Esophagus muscularis mucosa (tissue), 4 donors: ENCODE measurements at places on chromosomes 6 and 20.

DNA sequence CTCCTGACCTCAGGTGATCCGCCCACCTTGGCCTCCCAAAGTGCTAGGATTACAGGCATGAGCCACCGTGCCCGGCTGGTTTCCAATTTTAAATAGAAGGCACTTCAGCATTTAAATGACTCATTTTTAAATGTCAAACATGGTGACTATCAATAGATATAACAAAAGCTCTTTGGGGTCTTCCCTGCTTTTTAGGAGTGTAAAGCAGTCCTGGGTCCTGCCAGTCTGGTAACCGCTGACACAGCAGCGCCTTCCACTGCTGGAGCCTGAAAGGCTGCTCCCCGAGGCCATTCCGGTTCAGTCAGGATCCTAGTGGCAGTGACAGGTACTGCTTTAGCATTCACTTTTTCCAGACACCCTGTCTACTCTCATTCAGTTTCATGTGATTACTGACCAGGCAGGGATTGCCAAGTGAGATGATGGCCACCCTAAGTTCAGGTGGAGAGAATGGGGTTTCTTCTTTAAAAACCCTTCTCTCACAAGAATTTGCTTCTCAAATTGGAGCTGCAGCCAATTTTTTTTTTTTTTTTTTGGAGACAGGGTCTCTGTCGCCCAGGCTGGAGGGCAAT is 5.1 kb downstream of the DIDO1 start:
- DNase-seq = no peak

- DNase-seq = no peak
These were observed 134.1 kb downstream of the ELOVL4 start for GRCh38 chr6:79813143-79813850.

- no peak for DNase-seq
These were observed 554 bp upstream of the ZSCAN31 start for GRCh38 chr6:28336284-28337120.

DNA sequence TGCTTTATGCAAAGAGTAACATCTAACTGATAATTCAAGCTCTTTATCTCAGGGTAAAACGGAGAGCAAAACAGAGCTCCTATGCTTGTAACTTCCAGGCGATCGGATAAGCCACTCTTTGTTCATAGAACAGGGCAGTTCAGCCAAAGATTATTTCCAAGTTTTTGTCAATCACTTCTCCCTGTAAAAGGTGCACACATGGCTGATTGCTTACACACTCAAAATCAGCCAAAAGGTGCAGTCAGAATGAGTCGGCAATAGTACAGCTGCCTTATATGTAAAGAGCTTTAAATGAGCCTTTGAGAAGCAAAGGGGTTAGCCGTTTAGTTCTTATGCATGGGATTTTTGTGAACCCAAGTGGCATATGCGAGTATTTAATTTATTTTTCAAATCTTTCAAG is 449.6 kb upstream of the POU3F2 start:
- DNase-seq = no peak

DNA sequence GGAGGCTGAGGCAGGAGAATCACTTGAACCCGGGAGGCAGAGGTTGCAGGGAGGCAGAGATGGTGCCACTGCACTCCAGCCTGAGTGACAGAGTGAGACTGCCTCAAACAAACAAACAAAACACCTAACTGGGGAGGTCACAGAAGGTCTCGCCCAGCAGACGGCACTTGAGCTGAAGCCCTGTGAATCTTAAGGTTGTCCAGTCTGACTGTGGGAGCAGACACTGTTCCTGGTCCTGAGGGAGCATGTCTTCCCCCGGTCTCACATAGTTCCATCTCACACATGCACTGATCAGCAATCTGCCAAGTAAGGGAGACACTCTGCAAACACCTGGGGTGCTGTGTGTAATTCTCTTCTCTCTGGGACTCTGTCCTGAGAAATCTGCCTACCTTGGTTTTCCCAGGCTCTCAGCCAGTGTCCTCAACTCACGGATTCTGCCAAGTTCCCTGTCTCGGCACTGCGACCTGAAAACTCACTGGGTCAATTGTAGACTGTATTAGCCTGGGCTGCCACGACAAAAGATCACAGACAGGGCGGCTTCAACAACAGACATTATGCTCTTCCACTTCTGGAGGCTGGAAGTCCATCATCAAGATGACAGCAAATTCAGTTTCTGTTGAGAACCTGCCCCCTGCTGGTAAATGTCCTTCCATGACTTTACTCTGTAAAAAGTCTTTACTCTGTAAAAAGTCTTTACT is 94.3 kb downstream of the JPH2 start:
- DNase-seq = no peak

DNA sequence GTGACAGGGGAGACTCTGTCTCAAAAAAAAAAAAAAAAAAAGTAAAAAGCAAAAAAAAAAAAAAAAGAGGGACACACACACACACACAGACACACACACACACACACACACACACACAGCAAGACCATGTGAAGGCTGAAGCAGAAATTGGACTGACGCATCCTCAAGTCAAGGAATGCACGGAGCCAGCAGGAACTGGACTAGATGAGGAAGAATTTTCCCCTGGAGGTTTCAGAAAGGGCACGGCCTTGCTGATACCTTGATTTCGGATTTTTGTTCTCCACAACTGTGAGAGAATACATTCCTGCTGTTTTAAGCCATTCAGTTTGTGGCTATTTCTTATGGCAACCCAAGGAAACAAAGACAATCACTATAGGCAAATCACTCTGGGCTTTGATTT is 176.9 kb upstream of the SALL4 start:
- no peak for DNase-seq

DNA sequence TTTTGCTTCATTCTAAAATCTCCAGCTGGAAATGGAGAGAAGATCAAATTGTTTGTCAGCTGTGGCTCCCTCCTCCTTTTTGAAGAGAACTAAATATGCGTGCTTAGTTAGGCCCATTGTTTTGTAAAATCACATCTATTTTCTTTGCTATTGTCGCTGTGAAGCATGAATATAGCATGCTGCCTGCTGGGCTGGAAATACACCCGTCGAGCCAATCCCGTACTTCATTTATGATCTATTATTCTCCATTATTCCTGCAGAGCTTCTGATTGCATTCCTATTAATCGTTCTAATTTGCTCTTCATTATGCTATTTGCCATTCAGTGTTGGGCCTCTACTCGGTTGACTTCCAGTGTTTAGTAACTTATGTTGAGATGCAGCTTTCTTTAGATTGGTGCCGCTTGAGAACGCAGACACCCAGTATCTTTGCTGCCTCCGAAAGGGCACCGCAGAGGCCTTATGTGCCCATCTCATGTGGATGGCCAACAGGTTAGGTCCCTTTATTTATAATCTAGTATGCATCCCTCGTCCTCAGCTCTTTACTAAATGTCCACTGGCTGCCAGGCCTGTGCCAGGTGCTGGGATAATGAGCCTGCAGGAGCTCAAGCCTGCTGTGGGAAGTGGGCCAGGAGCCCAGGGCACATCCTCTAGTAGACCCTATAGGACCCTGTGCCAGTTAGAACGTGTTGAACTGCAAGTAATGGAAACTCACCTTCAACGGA is 45.6 kb downstream of the FAM50B start:
- DNase-seq = no peak

DNA sequence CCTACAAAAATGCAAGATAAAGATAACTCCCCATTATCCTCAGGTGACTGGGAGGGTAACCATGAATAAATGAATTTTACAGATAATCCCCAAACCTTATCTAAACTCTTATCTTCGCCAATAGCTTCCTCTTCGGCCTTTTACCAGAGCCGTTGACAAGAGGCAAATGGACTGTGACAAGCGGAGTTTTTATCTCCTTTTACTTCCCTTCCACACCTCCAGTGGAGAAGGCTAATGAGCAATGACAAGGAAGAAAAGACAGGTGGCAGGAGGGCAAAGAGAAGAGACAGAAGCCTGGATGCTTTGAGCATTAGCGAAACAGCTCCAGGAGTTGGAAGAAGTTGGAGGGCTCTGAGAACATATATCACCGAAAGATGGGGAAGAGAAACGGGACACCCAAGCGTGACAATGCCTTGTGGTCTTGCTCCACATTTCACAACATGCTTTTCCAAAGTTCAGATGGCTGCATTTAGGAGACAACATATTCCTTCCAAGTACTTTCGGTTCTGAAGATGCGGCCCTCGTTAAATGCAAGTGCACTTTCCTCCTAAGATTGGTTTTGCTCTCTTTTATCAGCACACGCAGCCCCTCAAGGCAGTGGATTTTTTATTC is 69.2 kb downstream of the PRDM1 start:
- DNase-seq = no peak

GRCh38 chr20:20780127-20780824 is 67.8 kb upstream of the RALGAPA2 start:
- DNase-seq = no peak

DNA sequence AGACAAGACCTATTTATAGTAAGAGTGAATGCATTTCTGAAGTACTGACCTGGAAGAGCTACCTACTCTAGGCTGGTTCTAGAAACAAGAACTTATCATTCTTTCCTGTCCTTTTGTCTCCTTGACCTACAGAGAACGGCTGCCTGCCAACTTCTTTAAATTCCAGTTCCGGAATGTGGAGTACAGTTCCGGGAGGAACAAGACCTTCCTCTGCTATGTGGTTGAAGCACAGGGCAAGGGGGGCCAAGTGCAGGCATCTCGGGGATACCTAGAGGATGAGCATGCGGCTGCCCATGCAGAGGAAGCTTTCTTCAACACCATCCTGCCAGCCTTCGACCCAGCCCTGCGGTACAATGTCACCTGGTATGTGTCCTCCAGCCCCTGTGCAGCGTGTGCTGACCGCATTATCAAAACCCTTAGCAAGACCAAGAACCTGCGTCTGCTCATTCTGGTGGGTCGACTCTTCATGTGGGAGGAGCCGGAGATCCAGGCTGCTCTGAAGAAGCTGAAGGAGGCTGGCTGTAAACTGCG is 8.3 kb downstream of the APOBEC2 start:
- DNase-seq = no peak

DNA sequence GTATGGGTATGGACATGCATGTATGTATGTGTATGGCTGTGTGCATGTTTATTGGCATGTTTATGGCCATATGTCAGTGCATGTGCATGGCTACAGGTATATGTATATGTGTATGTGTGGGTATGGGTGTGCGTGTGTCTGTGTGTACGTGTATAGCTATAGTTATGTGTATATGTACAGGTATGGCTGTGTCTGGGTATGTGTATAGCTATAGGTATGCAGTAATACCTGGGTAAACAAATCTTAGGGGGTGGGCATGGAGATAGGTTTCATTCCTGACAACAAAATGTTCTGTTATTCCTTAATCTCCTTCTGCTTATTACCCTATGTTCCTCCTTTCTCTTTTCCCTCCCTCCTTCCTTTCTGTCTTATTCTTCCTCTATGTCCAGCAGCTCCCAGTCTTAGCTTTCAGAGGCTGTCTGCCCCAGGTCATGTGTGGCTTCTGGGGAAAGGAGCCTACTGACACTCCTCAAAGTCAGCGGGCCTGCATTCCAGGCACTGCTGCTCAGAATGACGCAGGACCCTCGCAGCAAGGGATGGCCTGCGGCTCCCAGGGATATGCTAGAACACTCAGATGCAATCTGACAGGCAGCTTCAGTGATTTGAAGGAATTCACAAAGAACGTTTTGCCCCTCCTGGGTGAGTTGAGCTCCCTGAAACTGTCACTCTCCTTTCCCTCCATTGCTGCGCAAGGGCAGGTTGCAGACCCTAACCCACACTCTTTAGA is 139.3 kb upstream of the PHACTR1 start:
- no peak for DNase-seq

DNA sequence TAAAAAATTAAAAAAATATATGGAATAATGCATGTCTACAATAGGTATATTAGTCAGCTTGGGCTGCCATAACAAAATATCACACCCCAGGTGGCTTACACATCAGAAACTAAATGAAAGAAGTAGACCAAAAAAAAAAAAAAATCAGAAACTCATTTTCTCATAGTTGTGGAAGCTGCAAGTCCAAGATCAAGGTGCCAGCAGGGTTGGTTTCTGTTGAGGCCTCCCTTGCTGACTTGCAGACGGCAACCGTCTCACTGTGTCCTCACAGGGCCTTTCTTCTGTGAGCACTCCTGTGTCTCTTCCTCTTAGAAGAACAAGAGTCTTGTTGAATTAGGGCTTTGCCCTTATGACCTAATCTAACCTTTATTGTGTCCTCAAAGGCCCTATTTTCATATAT is 11.4 kb upstream of the GDAP1L1 start:
- DNase-seq = no peak

GRCh38 chr6:151139524-151139923 is 100.2 kb upstream of the AKAP12 start:
- no peak for DNase-seq

- no peak for DNase-seq
These were observed 8.0 kb upstream of the COL21A1 start for GRCh38 chr6:56255349-56255748.

GRCh38 chr6:9494864-9495263 is 920.0 kb downstream of the TFAP2A start:
- no peak for DNase-seq

GRCh38 chr20:48636301-48636700 is 191.5 kb downstream of the PREX1 start:
- DNase-seq = no peak

DNA sequence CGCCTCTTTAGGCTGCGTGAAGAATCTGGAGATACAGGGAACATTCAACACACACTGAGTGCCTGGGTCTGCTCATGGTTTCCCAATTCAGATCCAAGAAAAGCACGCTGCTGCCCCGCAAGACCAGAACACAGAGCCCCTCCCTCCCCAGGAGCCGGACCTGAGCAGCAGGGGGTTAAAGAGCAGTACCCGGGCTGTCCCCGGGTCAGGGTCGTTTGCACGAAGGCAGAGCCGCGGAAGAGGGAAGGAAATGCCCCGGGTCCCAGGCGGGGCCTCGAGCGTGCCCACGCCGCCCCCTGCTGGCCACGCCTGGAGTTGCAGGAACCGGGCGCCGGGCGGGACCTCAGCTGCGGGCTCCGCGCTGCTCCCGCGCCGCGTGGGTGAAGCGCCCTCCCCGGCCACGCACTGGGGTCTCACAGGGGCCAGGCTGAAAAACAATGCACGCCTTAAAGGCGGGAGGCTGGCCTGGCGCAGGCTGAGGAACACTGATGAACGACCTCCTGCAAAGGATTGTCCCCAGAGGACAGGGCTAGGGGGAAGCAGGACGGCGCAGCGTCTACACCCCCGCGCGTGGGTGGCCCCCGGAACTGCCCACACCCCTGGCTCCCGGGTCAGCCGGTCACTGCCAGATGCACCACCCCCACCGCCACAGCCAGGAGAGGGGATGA is 48.9 kb downstream of the ANKRD60 start:
- no peak for DNase-seq

- no peak for DNase-seq
These were observed 380.8 kb upstream of the IMPG1 start for GRCh38 chr6:76453270-76453669.

- DNase-seq = no peak
These were observed 38.4 kb downstream of the HS3ST5 start for GRCh38 chr6:114304304-114304887.

DNA sequence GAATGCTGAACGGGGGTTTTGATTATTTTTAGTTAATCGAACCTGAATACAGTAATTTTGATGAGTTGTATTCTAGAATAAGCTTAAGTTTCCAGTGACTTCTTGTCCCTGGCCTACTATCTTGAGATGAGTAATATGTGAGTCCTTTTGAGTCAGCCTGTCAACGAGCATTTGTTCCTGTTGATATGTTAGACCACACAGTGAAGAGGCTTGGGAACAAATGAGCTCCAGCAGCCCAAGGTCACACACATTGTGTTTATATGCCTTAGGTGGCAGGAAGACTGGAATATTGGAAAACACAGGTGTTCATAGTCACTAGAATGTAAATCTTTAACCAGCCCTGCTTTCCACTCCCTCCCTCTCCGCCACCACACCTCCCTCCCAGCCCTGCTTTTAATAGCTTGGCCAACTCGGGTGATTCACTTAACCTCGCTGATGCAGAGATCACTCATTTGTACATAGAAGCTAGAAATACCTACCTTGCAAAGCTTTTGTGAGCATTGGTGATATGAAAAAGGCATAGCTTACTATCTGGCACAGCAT is 9.1 kb downstream of the SMPDL3A start:
- no peak for DNase-seq
